NCI-H748 treated with DMSO at 0.1 percent for 48 hours (cell line): ENCODE measurements at places on chromosomes 12 and 14.

- DNase-seq: peak; percentile 64
Observed at GRCh38 chr12:131860472-131861260, 32.5 kb downstream of the MMP17 start.

DNA sequence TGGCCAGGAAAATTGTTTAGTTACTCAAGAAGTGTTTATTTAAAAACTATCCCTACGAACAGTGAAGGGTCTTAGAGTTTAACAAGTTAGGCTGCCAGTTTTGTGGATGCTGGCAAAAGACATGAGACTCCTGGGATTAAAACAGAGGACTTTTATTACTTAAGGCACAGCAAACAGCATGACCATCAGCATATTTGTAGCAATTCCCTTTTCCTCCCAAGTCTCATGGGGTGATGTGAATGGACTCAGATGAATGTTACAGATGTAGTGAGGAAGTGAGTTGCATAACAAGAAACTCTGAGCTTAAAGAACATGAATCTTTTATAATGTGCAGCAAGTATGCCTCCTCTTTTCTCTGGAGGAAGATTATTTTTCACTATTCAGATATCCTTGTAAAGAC, 695.8 kb downstream of the RPS29 start:
- no peak for DNase-seq

GRCh38 chr12:51855586-51856428, 7.3 kb upstream of the FIGNL2 start:
- no peak for DNase-seq

DNA sequence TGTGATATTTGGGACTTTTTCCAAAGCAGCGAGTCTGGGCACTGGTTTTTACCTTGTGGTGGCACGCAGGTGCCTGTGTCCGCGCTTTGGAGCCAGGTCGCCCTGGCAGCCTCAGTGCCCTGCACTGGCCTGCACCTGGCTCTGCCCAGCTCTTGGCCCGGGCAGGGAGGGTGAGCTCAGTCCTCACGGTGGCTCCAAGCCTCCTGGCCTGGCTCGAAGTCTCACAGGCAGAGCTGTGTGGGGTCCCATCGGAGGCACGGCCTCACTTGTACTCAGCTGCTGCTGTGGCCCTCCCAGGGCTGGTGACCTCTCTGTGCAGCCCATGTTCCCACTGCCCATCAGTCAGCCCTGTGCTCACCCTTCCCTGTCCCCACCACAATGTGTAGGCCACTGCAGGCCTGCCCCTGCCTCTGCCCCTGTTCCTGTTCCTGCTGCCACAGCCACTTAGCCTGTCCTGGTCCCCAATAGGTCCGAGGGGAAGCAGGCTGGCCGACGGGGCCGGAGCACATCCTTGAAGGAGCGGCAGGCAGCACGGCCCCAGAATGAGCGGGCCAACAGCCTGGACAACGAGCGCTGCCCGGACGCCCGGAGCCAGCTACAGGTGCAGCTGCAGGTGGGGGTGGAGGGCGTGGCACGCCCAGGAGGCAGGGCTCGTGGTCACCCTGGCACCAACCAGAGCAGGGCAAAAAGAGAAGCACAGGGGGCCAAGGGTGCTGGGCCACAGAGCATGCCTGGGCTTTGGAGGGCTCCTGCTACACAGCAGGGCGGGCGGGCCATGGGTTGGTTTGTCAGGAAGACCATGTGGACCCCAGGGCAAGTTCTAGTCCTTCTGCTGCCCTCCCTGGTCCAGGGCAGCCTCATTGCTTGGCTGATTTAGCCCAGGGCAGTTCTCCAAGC, 16.6 kb upstream of the TEX22 start:
- DNase-seq: no peak

- no peak for DNase-seq
Observed at GRCh38 chr14:100074431-100075100, 9.3 kb downstream of the EVL start.

- DNase-seq: no peak
Observed at GRCh38 chr12:69620921-69621320, 10.2 kb upstream of the LRRC10 start.

DNA sequence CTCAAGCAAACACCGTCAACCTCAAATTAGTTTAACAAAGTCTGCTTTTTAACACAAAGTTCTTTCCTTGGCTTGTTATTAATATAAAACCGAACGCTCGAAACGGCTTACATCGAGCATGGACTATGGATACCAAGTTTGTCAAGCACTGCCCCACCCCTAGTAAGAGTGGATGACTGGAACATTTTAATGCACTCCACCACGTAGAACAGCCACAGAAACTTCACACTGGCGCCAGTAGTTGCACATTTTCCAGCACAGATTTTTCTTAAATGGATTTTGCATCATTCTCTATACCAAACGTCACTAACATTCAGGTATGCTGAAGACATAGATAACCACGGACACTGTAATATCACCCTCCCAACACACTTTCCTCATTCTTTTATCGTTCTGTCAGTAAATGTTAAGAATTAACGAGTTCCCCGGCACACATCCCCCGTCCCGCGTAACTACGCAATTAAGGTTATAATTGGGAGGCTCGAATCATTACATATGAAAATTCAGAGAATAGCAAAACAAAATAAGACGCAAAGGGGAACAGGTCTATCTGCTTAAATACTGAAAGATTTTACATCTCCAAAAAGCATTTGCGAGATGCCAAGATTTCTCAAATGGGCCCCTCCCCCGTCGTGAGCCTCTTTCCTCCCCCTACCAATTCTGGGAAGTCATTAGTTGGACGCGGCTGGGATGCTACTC, 990 bp downstream of the FERMT2 start:
- no peak for DNase-seq

GRCh38 chr12:2180737-2181082, 127.9 kb downstream of the CACNA1C start:
- no peak for DNase-seq

DNA sequence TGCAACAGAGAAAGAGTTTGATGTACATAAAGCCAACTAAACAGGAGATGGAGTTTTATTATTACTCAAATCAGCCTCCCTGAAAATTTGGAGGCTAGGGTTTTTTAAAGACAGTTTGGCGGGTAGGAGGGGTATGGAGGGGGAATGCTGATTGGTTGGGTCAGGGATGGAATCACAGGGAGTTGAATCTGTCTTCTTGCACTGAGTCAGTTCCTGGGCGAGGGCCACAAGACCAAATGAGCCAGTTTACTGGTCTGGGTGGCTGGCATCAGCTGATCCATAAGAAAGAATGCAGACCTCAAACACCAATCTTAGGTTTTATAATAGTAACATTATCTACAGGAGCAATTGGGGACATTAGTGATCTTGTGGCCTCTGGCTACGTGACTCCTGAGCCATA, 64.9 kb downstream of the RIN3 start:
- DNase-seq: no peak

- DNase-seq: no peak
Observed at GRCh38 chr14:30796707-30797106, 77.7 kb upstream of the COCH start.

GRCh38 chr14:93855737-93856136, 67.5 kb upstream of the PRIMA1 start:
- DNase-seq: no peak

DNA sequence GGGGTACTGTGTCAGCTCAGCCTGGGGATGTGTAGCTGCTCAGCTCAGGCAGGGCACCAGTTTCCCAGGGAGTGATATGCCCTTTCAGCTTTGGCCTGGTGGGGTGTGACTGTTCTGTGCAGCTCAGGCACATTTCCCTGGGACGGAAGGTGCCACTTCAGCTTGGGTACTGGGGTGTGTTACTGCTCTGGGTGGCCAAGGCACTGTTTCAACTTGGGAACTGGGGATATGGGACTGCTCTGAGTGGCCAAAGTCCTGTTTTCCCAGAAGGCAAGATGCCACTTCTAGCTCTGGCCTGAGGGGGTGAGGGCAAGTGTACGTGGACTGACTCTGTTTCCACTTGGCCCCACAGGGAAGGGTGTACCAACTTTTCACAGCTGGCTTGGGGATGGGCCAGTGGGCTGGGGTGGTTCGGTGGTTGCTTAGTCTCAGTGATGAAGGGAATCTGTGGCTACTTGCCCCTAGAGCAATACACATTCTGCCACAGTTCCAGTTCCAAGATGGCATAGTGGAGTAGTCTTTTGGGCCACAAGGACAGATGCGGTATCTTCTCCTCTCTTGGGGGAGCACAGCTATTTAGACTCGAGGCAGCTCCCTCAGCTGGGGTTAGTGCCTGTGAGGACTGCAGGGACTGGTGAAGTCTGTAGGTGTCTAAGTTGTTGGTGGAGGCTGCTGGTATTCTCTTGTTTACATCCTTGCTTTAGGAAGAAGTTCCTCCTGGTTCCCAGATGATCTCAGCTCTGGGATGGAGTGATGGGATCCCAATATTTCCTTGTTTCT, 26.4 kb downstream of the TBC1D15 start:
- no peak for DNase-seq

DNA sequence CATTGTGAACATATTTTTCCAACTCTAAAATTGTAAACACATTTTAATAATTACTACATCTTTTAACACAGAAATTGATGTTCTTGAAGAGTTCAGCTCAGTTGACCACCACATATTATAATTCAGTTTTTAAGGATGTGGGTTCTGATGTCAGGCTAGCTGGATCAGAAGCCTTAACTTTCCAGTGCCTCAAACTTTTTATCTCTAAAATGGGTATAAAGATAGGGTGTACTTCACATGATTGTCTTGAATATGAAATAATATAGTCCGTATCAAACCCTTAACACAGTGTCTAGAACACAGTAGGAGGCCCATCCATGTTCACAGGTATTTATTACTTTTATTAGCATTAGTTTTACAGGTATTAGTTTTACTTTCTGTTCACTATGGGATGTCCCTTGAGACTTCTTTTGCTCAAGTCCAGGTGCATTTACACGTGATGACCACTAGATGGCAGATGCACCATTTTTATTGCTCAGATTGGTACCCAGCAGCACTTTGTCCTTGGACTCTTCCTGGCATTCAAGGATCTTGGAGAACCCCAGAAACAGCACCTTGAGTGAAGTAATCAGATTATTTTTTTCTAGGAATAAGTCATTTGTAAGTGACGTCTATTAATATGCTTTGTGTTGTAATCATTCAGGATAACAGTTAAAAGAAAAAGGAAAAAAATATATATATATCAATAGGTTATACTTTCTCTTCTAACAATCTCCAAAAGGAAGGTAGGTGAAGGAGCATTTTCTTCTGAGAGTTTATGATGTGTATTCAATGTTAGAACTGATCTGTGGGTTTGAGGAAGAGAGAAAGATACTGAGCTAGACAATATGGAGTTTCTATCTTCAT, 580.2 kb downstream of the ETNK1 start:
- peak; percentile 37 for DNase-seq

DNA sequence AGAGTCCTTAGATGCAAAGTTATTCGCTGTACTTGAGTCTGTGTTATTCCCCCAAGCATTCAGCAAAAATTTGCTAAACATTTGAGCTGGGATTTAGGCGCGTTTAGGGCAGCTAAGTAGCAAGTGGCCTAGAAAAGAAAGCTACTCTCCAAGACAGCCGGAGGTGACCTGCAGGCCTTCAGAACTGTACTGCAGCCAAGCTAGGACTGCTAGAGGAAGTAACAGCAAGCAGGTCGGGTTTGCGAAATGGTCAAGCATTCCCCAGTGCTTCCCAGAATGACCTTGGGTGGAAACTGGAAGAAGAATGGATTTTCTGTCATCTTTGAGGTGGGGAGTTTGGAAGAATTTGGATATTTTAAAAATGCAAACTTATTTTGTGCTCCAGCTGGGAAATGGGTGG, 287.5 kb downstream of the FOXN3 start:
- DNase-seq: no peak

- no peak for DNase-seq
Observed at GRCh38 chr12:41719214-41719613, 425.5 kb downstream of the GXYLT1 start.

GRCh38 chr12:39417916-39418315, 25.0 kb downstream of the KIF21A start:
- no peak for DNase-seq

- no peak for DNase-seq
Observed at GRCh38 chr14:94621358-94622134, 9.4 kb downstream of the SERPINA3 start.

GRCh38 chr14:105193916-105194782, 13.0 kb upstream of the NUDT14 start:
- DNase-seq: peak; percentile 34

- no peak for DNase-seq
Observed at GRCh38 chr12:27474344-27474743, 27.8 kb downstream of the SMCO2 start.

DNA sequence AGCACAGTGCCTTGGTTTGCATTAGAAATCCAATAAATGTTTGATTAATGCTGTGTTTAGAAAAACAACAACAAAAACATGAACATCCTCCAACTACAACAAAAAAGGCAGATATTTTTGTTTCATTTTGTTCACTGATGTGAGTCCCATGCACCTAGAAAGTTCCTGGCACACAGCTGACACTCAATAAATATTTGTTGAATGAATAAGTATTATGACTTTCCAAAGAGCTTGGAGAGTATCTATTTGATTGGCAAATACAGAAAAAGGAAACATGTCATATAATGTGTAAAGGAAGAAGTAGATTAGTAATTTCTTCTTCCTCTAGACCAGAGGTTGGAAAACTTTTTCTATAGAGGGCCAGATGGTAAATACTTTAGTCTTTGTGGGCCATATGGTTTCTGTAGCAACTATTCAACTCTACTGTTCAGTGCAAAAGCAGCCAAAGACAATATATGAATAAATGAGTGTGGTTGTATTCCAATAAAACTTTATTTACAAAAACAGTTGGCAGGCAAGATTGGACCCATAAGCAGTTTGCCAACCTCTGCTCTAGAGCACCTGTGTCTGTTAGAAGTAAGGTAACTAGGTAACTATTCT, 312.3 kb upstream of the DIO2 start:
- DNase-seq: no peak

DNA sequence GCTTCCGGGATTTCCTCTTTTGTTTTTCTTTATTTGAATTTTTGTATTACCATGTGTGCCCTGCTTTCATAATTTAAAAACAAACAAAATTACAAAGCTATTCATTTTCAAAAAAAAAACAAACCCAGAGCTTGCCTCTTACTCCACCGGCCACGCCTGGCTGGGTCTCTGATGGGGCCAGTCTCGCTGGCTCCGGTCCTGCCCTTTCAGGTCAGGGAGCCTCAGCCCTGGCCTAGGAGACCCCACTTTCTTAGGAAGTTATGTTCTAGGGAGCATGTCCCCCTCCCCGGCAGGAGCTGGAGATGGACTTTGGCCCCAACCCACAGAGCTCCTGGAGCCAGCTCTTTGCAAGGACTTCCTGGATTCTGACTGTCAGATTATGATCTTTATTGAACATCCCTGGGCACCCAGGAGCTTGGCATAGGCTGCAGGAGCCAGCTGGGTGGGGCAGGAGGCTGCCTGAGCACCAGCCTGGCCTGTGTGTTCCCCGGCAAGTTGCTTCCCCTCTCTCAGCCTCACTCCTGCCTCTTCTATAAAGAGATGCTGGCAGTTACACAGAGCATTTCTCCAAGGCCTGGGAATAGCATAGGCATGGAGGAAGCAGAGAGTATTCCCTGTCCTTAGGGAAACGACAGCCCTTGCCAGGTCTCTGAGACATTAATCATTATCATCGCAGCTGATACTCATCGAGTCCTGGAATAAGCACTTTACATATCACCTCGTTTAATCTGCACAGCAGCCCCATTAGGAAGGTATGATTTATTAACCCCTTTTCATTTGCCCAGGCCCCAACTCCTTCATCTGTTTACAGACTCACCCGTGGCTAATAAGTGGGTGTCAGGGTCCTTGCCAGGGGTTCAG, 3.5 kb downstream of the DEGS2 start:
- DNase-seq: no peak

GRCh38 chr14:77543240-77543551, 44.6 kb upstream of the ISM2 start:
- no peak for DNase-seq
